ENCODE measurements at places on chromosomes 6 and 20.

DNA sequence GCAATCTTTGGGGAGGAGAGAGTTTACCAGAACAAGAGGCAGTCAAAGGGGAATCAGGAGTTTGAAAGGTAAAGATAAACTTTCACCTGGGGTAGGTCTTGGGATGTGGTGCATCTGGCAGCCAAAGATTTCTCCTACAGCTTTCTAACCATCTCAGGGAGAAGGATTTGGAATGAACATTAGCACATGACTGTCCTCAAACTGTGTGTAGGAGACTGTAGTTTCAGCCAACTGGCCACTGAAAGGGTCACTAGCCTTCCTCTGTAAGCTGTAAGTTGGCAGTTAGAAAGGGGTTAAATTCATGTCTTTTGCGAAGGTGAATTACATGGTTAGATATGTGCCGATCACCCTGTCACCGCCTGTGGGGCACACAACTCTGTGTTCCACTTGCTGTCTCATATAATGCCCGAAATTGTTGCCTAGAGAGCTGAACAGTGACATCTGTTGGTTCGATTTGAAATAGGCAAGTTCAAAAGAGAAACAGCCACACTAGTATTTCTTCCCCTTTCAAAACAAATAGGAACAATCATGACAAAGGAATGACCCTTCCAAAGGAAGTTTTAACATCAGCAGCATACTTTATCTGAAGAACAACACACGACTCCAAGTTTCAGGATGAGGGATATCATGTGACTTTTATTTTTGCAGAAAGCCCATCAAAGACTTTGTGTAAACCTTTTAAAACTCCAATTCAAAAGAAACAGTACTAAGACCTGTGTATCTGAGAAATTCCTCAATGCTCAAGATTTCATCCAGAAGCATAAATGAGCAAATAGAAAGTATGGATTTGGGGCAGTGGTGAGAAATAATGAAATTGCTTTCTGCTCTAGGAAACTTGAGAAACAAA lies 1.1 kb upstream of the OPN5 start:
- DNase-seq, result peak; percentile 23

GRCh38 chr6:43058531-43058930 lies 703 bp downstream of the MRPL2 start:
- DNase-seq, result no peak

DNA sequence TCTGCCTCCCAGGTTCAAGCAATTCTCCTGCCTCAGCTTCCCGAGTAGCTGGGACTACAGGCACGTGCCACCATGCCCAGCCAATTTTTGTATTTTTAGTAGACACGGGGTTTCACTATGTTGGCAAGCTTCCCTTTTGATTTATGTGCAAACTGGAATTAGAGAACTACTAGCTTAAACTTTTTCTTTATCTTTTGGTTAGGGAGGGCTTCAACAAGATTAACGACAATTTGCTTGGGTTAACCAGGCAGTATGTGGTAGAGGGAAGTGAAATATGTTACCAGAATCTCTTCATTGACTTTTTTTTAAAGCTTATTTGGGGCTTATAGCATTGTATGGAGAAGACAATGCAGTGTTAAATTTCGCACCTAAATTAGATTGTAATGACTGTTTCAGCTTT lies 9.0 kb downstream of the MYO6 start:
- no peak for DNase-seq

DNA sequence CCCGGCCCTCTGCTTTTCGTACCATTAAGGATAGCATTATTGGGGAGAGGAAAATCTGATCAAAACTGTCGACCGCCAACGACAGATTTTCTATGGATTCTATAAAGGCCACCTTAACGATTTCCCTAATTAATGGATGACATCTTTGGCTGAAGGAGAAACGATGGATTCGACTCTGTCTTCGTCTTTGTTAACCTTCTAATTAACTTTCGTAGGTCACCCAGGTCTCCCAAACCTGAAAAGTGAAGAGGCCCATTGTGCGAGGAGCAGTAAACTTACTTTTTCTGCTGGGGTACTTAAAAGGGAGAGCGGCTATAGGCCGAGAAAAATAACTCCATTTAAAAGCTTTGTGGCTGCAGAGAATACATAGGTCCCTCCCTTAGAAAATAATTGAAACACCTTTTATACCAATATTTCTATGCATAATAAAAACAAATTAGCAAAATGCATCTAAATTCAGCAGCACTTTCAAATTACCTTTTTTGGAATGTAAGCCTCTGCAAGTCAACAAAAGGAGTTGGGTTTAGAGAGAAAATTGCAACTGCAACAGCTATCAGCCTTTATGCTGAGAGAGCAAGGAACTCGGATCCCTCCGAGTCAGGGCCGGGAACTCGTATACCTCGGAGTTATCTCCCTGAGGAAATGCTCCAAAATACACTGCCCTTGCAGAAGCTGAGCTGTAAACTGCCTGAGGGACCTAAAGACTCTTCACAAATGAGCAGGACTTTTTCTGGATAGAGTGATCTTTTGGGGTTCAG lies 31.4 kb upstream of the NR2E1 start:
- DNase-seq, result no peak

GRCh38 chr6:167276772-167277533 lies 14.2 kb upstream of the UNC93A start:
- DNase-seq, result no peak

DNA sequence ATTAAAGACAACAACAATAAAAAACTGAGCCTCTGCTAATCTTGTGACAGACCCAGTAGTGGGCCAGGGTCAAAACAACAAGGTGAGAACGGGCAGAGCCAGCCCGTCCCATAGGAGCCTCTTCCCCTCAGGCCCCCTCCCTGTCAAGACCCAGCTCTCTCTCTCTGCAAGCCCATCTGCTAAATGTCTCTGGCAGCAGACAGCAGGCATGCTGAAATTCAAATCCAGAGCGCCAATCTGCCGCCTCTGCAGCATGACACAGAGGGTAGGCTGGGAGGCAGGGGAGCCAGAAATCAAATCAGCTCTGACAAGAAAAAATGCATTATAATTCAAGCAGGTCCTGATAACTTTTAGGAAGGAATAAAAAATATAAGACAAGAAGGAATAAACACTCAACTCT lies 26.3 kb downstream of the METTL24 start:
- DNase-seq, result no peak

- no peak for DNase-seq
Measured at GRCh38 chr20:16535277-16535676, 38.0 kb downstream of the KIF16B start.

DNA sequence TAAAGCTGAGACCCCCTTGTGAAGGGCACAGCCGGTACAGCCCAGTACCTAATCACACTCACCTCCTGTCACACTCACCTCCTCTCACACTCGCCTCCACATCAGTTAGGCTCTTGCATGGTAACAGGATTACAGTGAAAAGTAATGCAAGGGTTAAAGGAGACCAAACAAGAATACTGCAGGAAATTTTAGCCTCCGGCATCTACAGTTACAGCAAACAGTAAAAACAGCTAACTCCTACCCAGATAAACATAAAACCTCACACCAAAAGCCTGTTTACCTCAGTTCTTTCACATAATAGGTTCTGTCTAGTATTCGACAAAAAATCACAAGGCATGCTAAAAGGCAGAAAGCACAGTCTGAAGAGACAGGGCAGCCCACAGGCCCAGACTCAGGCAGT lies 55.6 kb downstream of the FARS2 start:
- DNase-seq, result no peak

DNA sequence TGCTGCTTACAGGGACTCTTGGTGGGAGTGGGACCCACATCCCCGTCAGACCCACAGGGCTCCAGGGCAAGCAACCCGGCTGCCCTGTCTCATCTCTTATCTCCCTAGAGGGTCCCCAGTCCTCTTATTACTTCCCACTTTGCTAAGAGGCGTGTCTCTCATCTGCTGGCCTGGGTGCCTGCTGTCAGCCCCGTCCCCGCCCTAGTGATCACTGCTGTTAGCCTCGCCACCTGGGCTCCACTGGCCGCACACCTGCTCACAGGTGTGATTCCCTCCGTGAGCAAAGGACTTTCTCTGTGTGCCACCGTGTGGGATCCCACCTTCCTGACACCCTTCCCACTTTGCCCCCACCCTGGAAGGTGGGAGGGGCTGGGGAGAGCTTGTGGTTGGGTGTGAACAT lies 57.6 kb downstream of the TCP11 start:
- DNase-seq, result no peak

Measured in naive B cell (primary cell).